ENCODE measurements at places on chromosomes 6 and 20. TPM values are rescaled to one million over a fixed set of nuclear protein-coding genes. Genes with fewer than 3 reads are reported as not detected.

- DNase-seq = no peak
These were observed 7.3 kb upstream of the YTHDF1 start for GRCh38 chr20:63223121-63223825.

The FOXC1 gene
- total RNA-seq = 5.5 TPM

DNA sequence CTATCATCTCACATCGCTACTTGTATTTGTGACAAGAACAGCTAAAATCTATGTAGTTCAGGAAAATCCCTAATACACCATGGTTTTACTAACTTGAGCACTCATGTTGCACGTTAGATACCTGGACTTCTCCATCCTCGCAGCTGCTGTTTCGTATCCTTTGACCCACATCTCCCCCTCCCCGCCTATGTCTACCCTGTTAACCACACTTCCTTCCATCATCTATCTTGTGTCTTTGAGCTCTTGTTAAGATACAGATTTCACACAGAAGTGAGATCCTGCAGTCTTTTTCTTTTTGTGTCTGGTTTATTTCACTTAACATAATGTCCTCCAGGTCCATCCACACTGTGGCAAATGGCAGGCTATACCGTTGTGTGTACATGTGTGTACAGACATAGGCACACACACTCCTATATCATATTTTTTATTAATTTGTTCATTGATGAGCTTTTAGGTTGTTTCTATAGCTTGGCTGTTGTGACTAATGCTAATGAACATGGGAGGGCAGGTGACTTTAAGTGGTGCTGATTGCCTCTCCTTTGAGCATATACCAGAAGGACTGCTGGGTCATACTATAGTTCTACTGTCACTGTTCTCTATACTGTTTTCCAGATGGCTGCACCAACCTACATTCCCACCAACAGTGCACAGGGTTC is 117.8 kb downstream of the WDR27 start:
- no peak for DNase-seq

The DPPA5 gene
- total RNA-seq = not detected

The GLP1R gene
- 4.3 TPM for total RNA-seq

DNA sequence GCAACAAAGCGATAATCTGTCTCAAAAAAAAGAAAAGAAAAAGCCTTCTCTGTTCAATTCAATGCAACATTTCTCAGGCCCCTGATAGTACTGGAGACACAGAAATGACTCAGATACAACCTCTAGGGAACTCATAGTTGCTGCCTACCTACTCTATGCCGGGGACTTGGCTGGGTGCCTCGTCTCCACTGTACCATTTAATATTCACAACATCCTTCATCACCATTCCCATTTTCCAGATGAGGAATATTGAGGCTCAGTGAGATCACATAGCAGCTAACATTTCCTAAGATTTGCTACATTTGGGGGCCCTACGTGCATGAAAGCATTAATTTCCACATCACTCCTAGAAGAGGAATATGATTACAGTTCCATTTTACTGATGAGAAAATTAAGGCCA is 7.5 kb downstream of the NOL4L start:
- no peak for DNase-seq

- no peak for DNase-seq
These were observed 40.4 kb downstream of the ESF1 start for GRCh38 chr20:13744352-13744751.

DNA sequence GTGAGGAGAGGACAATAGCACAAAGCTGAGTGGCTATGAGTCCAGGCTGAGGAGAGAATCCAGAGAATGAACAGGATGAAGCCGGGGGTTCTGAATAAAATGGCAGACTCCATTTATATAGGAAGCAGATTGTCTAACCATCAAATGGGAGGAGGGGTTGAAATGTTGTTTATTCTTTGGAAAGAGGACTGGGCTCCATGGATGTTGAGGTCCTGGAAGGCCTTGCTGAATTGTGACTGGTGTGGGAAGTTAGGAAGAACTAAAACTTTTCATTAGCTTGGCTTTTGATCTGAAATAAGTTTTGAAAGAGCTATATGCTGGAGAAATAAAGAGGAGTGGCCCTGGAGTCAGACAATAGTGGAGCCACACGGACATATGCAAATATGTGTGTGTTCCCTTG is 647.8 kb downstream of the RNF144B start:
- DNase-seq = no peak

GRCh38 chr6:9399916-9400315 is 964.6 kb upstream of the SLC35B3 start:
- DNase-seq = no peak

- no peak for DNase-seq
These were observed 93.3 kb upstream of the SULF2 start for GRCh38 chr20:47878601-47879027.

DNA sequence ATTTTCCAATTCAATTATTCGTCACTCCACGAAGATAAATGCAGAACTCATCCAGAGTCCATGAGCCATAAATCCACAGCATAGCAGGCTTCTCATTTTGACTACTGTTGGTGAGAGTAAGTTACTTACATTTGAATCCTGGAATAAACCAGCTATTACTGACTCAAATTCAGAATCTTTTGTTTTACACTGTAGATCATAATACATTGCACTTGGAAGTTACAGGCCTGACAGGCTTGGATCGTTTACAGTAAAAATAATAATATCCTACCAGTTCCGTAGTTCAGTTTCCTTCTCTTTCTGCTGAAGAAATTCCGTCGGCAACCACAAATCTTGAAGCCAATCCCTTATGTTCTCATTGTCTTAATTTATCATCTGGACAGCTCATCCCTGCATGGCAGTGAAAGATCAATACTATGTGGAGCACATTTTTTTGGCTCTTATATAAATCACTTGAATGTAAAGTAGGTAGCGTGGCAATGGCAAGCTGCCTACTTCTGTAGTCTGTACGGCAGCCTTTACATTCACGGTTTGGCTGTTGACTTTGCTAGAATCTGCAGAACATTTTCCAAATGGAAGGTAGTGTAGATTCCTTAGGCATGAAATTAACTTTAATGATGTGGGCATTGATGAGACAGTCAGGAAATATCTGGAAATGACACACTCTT is 142.9 kb downstream of the WDR27 start:
- no peak for DNase-seq

- DNase-seq = peak; percentile 76
These were observed 7.1 kb upstream of the PSMG4 start for GRCh38 chr6:3251462-3252314.

The CLIC5 gene
- 92.1 TPM for total RNA-seq

The CDH26 gene
- total RNA-seq = 1.4 TPM

DNA sequence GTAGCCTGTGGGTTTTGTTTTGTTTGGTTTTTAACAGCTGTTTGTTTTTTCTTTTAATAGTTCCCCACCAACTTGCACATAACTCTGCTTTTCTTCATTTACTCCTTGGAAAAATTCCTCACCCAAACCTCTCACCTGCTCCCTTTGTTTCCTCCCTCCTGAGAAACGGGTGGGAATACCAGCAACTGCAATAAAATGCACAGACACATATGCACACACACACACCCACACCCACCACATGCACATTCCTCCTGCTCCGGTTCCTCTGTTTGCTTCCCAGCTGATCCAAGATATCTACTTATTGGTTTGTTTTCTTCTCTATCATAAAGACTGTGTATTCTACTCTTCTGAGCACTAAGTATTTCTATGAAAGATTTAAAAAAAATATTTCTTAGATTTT is 161.1 kb upstream of the EPHA7 start:
- no peak for DNase-seq

GRCh38 chr20:2240835-2241234 is 55.0 kb upstream of the TGM3 start:
- DNase-seq = no peak

- DNase-seq = no peak
These were observed 32.6 kb downstream of the HDGFL1 start for GRCh38 chr6:22601984-22602383.

DNA sequence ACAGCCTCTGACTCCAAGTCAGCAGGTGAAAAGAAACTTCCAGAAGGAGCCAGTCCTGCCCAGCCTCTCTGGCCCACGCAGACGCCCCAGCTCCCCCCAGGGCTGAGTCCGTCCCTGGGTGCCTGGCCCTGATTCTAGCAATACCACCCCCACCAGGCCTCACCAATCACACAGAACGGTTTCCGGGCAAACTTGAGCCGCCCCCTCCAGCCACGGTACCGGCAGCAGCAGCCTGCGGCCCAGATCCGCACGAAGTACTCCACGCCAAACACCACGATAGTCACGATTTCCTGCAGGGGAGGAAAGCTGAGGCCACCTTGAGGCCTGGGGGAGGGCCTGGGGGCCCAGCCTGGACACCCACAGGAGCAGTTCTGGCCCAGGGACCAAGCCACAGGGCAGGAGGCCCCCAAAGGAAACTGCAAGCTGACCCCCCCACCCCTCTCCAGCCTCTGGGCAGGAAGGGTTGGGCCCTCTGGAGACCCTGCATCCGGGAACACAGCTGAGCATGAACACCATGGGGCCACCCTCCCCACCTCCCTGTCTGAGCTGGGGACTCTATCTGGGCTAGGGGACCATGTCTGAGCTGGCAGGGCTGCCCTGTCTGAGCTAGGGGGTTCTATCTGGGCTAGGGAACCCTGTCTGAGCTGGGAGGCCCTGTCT is 27.2 kb downstream of the KCNQ2 start:
- no peak for DNase-seq

GRCh38 chr6:147653631-147654030 is 145.1 kb downstream of the SAMD5 start:
- no peak for DNase-seq

- DNase-seq = no peak
These were observed 113.3 kb upstream of the ASF1A start for GRCh38 chr6:118780668-118781067.

- DNase-seq = no peak
These were observed 56.0 kb downstream of the ZDHHC14 start for GRCh38 chr6:157436944-157437336.

The PRKN gene
- 13.8 TPM for total RNA-seq

DNA sequence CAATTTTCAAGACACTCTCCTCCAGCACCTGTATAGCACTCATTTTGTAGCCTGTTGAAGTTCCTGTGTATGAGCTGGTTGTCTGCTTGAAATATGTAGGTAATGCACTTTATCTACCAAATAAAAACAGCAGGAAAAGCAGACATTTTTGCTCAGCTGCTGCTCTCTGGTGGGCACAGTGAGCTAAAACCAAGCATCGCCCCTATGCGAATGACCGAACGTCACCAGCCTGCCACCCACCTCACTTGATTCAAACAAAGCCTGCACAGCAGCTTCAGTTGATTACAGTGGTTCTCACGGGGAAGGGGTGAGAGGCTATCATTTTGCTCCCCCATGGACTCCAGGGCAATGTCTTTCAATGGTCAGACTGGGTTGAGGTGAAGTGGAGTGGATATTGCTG is 185.7 kb downstream of the SASH1 start:
- DNase-seq = no peak

DNA sequence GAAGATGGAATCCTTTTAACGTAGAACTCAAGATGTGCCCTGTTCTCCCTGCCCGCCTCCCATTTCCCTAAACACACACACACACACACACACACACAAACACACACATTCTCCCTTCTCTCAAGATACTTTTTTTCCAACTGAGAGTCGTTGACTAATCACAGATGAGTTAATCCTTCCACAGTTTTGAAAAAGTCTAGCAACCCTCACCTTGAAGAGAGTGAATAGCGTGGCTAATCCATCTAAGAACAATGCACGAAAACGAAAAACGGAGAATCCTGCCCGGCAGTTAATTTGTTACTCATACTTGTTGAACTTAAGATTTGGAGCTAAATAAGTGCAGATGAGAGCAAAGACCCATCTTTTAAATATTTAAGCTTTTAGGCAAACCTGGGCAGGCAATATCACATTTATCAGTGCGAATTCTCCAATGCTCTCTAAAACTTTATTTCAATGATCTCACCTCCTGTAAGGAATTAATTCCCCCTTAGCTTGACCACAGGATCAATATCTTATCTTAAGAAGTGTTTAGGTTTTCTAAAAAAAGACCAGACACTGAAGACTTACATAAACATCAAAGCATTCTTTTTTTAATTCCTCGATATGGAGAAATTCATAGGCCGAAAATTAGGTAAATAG is 1.1 kb downstream of the AGPAT4 start:
- no peak for DNase-seq

- DNase-seq = no peak
These were observed 40.7 kb upstream of the SPDEF start for GRCh38 chr6:34596798-34597197.

GRCh38 chr6:91057689-91058088 is 470.8 kb upstream of the MAP3K7 start:
- no peak for DNase-seq

The WFDC12 gene
- total RNA-seq = not detected

The LRRC73 gene
- total RNA-seq = 0.50 TPM

DNA sequence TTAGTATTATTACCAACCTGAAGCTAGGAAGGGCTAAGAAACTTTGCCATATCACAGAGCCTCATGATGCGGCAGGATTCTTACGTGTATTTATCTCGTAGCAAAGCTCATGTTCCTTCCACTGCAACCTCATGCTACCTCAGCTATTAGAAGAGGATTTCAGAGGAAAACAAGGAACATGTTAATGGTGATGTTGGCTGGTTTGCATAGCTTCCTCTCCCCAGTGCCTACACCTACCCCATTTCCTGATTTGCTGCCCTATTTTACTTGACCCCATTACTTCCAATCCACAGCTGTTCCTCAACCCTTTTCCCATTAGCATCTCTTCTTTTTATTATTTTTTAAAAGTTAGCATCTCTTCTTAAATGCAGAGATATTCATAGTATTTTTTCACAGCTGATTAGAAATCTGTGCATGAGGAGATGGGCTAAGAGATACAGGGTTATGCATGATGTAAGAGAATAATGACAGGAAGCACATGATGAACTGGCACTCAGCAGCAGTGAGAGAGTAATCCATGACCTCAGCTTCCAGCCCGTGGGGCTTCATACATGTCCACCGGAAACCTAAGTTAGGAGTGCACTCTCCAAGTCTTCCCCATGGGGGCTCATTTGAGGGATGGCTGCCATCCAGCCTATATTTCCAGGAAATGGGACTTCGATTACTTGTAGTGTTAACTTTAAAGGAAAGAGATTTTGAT is 106.1 kb upstream of the ASF1A start:
- no peak for DNase-seq

DNA sequence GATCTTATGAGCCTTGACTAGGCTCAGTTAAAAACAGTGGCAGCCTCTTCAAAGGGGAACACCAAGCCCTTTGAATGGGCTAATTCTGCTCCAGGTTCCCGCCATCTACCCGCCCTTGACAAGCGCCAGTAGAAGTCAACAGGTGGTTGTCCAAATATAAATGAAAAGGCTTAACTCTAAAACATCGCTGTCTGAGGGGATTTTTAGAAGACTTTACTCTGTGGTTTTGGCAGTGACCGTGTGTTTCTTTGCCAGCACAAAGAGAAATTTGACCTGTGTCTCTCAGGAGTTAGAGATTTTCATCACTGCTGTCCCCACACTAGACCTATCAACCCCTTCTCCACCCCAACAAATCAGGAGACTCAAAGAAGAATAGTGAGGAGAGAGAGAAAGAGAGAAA is 19.8 kb upstream of the SIM1 start:
- DNase-seq = no peak

- no peak for DNase-seq
These were observed 21.1 kb downstream of the FOXC1 start for GRCh38 chr6:1630771-1631217.

- DNase-seq = no peak
These were observed 9.3 kb upstream of the SIRPB2 start for GRCh38 chr20:1500496-1500895.

The IPCEF1 gene
- 0.99 TPM for total RNA-seq

The OR2H1 gene
- not detected for total RNA-seq

The CFAP61 gene
- 1.0 TPM for total RNA-seq

GRCh38 chr6:144068794-144069193 is 26.6 kb downstream of the SF3B5 start:
- DNase-seq = no peak

The KCNB1 gene
- total RNA-seq = 2.0 TPM

The BHLHE23 gene
- not detected for total RNA-seq

The EFCAB8 gene
- 0.18 TPM for total RNA-seq

- DNase-seq = no peak
These were observed 59.2 kb downstream of the BMP7 start for GRCh38 chr20:57207251-57207650.

The LEMD2 gene
- total RNA-seq = 33.7 TPM

Measured in left cardiac atrium (tissue), 4 donors.